ENCODE measurements at places on chromosomes 5 and 9. TPM values are rescaled to one million over a fixed set of nuclear protein-coding genes. Genes with fewer than 3 reads are reported as not detected.
A peak's percentile ranks its signal among the peaks of the same experiment; 100 is the strongest.

DNA sequence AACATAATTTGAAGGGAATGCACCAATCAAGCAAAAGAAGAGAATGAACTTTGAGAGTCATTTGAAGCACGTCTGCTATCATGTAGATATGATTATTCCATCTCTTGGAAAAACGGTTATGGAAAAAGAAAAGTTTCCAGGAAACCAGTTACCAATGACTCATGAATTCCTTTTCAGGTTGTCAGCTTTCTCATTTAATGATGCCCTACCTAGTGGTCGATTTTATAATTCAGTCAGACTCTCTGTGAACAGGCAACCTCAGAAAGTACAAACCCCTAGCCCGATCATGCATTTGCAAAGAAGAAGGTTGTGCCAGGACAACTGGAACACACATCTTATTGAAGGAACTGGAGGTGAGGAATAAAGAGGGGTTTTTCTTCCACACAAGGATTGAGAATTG lies 355.1 kb upstream of the GRIA1 start:
- no peak for DNase-seq

- DNase-seq = no peak
Measured at GRCh38 chr9:70192707-70193106, 66.1 kb upstream of the SMC5 start.

GRCh38 chr5:179276838-179277395 lies 68.3 kb downstream of the ADAMTS2 start:
- DNase-seq = no peak

GRCh38 chr5:44536650-44537260 lies 147.5 kb upstream of the FGF10 start:
- peak; percentile 26 for DNase-seq

The AMACR gene
- total RNA-seq = 10.5 TPM

DNA sequence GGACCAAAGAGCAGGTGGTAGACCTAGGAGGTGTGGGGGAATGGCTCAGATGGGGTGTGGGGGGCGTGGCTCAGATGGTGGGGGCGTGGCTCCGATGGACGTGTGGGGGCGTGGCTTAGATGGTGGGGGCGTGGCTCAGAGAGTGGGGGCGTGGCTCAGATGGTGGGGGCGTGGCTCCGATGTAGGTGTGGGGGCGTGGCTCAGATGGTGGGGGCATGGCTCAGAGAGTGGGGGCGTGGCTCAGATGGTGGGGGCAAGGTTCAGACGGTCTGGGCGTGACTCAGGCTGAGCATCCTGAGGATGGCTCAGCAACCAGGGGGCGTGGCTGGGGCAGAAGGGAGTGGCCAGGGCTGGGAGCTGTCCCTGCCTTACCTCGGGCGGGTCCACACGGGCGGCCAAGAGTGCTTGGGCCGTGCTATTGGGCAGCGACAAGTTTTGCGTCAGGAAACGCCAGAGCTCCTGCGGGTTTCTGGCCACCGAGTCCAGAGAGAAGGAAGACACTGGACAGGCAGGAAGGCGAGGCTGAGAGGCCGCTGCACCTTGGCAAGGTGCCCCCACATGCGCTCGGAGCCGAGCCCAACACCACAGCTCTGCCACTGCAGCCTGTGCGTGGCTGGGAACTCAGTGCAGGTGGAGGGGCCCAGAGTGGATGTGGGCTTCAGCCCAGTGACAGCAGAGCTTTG lies 5.9 kb downstream of the ABCA2 start:
- peak; percentile 68 for DNase-seq

DNA sequence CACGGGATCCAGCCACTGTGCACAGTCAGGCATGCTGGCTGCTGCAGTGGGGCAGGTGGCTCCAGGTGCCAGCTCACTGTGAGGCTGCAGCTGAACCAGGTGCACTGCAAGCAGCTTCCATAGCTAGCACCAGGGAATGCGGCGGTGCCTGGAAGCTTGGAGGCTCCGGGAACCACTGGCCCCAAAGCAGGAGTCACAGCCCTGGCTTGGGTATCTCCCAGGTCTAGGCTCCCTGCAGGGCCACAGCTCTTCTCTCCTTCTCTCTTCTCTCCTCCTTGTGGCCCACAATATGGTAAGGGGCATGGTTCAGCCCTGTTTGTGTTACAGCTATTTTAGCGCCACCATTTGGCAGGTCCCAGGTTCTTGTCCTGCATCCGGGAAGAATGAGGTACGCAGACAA lies 6.7 kb upstream of the MTMR12 start:
- DNase-seq = no peak

GRCh38 chr5:97000391-97000790 lies 64.5 kb downstream of the LNPEP start:
- no peak for DNase-seq

DNA sequence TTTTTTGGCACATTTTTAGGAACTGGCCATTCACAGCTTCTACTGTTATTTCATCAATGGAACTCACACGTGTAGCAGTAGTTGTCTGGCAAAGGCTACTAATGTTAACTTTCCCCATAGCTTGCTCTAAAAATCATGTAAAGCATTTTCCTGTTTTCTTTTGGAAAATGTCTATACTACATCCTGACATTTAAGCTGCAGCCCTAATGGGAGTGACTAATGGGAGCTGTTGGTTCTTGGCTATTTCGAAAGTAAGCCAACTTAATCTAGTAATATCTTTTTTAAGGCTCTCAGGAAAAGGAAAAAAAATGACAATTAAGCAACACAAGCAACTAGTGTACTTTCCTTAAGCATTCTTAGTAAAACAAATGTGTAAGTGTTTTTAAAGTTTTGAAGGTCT lies 169.2 kb downstream of the SLC12A2 start:
- DNase-seq = no peak

- DNase-seq = no peak
Measured at GRCh38 chr9:75467142-75467541, 378.8 kb downstream of the OSTF1 start.

- peak; percentile 54 for DNase-seq
Measured at GRCh38 chr5:40681363-40682153, 1.8 kb downstream of the PTGER4 start.

The FOXD4 gene
- 0.13 TPM for total RNA-seq

- DNase-seq = no peak
Measured at GRCh38 chr9:116280529-116280928, 126.9 kb downstream of the PAPPA start.

GRCh38 chr5:15807248-15807647 lies 307.3 kb downstream of the FBXL7 start:
- no peak for DNase-seq

- DNase-seq = no peak
Measured at GRCh38 chr9:109721001-109721400, 59.0 kb upstream of the PALM2AKAP2 start.

GRCh38 chr5:153632748-153633290 lies 142.3 kb downstream of the GRIA1 start:
- no peak for DNase-seq

The NAIP gene
- total RNA-seq = 0.90 TPM

DNA sequence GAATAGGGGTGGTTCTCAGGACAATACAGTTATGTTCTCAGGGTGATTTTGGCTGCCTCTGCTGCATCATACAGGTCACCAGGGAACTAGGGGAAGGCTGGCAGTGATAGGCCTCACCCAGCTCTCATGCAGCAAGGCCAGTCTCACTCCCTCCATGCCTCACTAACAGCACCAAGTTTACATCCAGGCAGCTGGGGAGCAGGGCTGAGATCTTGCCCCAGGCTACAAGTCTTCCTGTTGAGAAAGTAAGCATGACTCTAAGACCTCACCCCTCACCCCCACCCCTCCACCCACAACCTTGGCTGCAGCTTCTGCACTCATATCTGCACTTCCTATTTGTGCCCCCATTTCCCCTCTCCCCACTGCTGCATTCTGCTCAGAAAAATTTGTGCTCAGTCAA lies 481.2 kb downstream of the ACTL7B start:
- no peak for DNase-seq

- no peak for DNase-seq
Measured at GRCh38 chr9:136318111-136318775, 9.1 kb upstream of the GPSM1 start.

DNA sequence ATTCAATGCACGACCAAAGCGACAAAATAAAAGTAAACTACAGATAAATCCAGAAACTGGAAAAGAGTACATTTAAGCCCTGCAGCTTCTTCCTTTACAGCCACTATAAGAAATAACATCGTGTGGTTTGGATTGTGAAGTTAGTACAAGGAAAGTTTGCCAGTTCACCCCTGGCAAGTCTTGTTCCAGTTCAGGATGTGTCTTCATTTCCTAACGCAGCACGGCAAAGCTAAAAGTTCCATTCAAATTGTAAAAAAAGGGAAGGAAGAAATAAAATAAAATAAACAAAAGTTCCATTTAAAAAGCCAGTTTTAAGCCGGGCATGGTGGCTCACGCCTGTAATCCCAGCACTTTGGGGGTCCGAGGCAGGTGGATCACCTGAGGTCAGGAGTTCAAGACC lies 83.3 kb upstream of the RETREG1 start:
- DNase-seq = peak; percentile 64

GRCh38 chr5:1133108-1133507 lies 21.2 kb upstream of the SLC12A7 start:
- no peak for DNase-seq

DNA sequence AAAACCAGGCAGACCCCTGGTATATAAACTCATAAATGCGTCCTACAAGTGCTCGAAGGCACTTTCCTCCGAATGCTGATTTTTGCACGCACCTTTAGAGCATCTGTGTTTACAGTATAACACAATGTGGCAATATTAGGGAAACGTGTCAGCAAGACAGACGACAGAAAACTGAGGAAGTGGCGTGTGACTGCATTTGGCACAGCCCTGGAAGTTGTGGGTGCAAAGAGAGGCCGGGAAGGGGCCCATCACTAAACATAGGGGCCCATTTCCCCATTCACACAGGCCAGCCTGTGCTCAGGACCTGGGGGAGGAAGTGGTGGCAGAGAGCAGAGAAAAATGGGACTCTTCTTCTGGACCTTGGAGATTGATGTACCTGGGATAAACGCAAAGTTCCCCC lies 48.2 kb downstream of the RASGEF1C start:
- no peak for DNase-seq

The LCN9 gene
- not detected for total RNA-seq

DNA sequence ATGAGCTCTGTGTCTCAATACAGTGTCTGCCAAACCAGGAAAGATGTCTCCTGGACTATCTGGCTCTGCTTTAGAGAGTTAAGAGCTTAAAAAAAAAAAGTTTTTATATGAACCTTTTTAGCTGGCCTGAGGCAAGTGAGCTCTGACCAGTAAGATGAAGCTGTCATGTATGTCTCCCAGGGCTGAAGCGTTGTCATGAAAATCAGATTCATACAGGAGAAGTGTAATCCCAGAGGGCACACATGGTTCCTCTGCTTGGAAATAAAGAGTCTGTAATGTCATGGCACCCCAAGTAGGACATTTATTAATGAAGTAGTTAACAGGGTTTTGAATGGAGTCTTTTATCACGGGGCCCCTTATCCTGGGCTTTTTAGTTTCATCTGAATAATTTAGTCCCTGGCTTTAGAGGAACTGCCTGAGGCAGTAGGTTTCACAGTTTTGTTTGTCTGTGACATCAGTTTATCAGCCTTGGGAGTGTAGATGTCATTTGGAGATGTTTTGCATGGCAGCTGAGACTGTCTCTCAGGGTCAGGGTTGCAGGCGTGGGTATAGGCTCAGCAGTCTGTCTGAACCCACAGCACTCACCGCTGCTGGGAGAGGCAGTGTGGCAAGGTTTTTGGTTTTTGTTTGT lies 223.3 kb downstream of the DIRAS2 start:
- DNase-seq = no peak

- no peak for DNase-seq
Measured at GRCh38 chr5:141873933-141874261, 4.3 kb downstream of the PCDH1 start.

The ZNF354C gene
- total RNA-seq = 4.9 TPM

- DNase-seq = no peak
Measured at GRCh38 chr5:150522504-150523414, 14.8 kb downstream of the NDST1 start.

The DRD1 gene
- not detected for total RNA-seq

The TMEM174 gene
- total RNA-seq = not detected

DNA sequence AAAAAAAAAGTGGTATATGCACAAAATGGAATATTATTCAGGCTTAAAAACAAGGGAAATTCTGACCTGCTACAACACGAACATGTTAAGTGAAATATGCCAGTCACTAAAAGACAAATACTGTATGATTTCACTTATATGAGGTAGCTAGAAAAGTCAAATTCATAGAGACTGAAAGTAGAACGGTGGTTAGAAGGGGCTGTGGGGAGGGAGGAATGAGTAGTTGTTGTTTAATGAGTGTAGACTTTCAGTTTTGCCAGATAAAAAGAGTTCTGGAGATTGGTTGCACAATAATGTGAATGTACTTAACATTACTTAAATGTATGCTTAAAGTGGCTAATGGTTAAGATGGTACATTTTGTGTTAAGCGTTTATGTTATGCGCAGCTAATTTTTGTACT lies 79.5 kb upstream of the IL12B start:
- no peak for DNase-seq

GRCh38 chr9:36064448-36065037 lies 27.8 kb downstream of the RECK start:
- DNase-seq = no peak

DNA sequence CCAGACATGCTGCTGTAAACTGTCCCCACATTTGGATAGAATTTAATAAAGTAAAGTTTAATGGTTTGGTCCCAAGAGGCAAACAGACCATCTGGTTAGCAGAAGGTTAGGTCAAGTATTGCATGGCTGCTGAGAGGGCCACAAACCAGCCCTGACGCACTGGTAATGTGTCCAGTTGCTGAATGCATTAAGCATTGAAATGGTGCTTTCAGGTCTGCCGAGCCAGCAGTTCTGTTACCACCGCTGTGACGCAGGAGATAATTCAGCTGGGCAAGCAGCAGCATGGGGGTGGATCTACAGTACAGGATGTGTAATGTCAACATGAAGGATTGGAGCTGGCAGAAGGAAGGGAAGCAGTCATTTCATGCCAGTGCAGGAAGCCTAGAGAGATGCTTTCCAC lies 16.0 kb downstream of the ZNF462 start:
- peak; percentile 86 for DNase-seq

- no peak for DNase-seq
Measured at GRCh38 chr5:149916334-149917072, 28.1 kb downstream of the PDE6A start.

GRCh38 chr5:127340606-127341005 lies 50.0 kb downstream of the MEGF10 start:
- DNase-seq = no peak

- no peak for DNase-seq
Measured at GRCh38 chr9:116855881-116856662, 169.0 kb downstream of the TRIM32 start.

DNA sequence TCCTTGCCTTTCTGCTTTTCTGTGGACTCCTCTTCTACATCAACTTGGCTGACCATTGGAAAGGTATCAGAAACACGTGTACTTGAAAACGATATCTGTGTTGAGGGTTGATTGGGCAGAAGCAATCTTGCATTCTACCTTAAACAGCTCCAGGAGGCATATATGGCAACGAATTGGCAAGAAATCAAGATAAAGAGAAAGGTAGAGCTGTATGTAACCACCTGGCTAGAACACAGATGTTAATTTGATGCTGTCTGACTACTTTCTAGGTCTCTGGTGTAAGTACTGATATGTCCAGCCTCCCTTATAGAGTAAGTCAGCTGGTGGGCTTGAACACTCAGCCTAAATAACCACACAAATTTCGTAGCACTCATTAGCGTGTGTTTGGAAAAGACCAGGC lies 1.3 kb downstream of the MAN1B1 start:
- DNase-seq = no peak

The TMEM215 gene
- not detected for total RNA-seq

The AQP7 gene
- total RNA-seq = not detected

The ZNF483 gene
- total RNA-seq = 1.6 TPM

The SPINK7 gene
- not detected for total RNA-seq

GRCh38 chr9:124297551-124297901 lies 39.8 kb downstream of the NEK6 start:
- DNase-seq = peak; percentile 96

The FOXD4L4 gene
- total RNA-seq = 0.13 TPM
